ENCODE measurements at places on chromosomes 2 and 18. TPM values are rescaled to one million over a fixed set of nuclear protein-coding genes. Genes with fewer than 3 reads are reported as not detected.

Gene MTHFD2
- 11.2 TPM for total RNA-seq

Gene NEURL3
- total RNA-seq, result 0.60 TPM

Gene CCDC74B
- total RNA-seq, result 4.2 TPM

Gene ONECUT2
- total RNA-seq, result 2.3 TPM

Gene GDF7
- total RNA-seq, result 5.6 TPM

All from dorsolateral prefrontal cortex (tissue), 122 donors.